ENCODE measurements at places on chromosomes 3 and 15.

DNA sequence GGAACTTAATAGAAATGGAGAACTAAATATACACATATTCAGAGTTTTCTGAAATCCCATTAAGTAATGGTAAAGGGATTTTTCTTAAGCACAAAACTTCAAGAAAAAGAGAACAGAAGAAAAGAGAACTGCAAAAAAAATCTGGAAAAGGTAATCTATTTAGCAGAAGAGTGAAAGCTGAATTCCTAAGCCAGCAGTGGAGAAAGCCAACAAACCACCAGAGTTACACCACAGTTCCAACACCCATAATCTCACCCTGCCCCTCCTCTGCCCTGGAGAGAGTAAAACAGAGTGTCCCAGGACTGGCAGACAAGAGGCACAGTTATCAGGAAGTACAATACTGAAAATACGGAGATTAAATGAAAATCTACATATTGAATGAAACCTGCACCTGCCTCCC, 29.4 kb downstream of the TP53BP1 start:
- no peak for DNase-seq

DNA sequence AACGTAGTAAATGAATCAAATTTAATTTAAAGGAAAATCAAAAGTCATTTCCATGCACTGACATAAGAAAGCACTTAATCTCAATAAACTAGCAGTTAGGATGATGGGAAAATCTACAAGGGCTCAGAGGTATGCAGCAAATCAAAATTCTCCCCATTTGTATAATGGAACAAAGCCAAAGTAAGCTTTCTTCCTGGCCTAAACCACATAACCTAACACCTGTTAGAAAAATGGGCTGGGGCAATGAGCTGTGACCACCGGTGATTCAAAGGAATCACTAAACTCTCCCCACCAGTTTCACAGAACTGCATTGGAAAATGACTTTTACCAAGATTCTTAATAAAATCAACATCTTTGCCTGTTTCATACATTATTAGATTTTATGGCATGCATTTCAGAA, 1024.3 kb downstream of the FHIT start:
- no peak for DNase-seq

GRCh38 chr3:52609316-52609815, 73.0 kb downstream of the UQCC5 start:
- DNase-seq = no peak

DNA sequence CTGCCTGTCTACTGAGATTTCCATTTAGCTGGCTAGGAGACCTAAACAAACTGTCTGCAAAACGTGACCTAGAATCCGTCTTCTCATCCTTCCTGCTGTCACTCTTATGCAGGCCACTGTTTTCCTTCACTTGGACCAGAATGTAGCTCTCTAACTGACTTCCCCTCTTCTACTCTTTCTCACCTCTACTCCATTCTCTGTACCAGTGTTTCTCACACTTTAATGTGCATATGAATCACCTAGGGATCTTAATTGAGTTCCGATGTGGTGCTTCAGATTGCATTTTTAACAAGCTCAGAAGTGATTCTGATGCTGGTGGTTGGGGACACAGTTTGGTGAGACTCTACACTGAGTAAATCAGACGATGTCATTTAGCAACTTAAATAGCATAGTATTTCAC, 1.6 kb upstream of the GBE1 start:
- DNase-seq = no peak

GRCh38 chr3:197953325-197953724, 3.3 kb downstream of the RPL35A start:
- no peak for DNase-seq

- DNase-seq = no peak
These were observed 193.1 kb downstream of the TNIK start for GRCh38 chr3:171267104-171267503.

GRCh38 chr15:93185796-93186195, 96.8 kb upstream of the RGMA start:
- no peak for DNase-seq

- no peak for DNase-seq
These were observed 274.9 kb upstream of the DNAJC19 start for GRCh38 chr3:181264486-181264885.

- no peak for DNase-seq
These were observed 10.0 kb upstream of the MBNL1 start for GRCh38 chr3:152258448-152259393.

DNA sequence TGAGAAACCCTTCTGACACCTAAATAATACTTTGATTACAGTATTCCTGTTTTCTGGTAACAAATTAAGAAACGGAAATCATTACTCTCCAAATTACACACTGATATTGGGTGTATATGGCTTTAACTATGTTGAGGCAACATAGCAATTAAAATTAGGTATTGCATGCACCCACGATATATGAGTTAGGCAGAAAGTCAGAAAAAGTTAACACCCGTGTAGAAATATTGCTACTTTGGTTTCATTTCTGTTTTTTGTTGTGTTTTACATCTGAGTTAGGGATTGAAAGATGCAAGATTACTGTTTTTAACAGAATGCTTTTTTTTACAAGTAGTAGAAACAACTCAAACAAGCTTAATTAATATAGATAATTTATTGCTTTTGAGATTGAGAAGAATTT, 327.8 kb downstream of the GBE1 start:
- DNase-seq = no peak

DNA sequence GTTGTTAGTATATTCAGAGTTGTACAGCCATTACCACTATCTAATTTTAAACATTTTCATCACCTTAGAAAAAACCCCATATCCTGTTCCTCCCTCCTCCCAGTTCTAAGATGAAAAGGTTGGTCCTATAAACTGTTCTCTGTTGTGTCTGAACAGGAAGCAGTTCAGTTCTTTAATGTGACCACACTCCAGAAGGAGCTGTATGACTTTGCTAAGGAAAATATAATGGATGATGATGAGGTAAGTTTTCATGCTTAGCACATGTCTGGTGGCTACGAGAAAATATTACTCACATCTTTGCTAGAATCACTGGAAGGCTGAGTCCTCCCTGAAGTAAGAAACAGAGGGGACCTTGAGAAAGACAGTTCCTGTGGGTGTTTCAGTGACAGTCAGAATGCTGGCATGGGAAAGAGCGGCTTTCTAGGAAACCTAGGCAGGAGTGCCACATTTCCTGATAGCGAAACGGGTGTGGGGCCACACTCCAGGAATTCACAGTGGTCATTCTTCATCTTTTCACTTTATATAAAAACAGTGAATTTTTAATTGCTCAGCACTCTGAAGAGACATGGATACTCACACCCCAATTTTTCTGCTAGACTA, 20.3 kb downstream of the CRTAP start:
- no peak for DNase-seq

DNA sequence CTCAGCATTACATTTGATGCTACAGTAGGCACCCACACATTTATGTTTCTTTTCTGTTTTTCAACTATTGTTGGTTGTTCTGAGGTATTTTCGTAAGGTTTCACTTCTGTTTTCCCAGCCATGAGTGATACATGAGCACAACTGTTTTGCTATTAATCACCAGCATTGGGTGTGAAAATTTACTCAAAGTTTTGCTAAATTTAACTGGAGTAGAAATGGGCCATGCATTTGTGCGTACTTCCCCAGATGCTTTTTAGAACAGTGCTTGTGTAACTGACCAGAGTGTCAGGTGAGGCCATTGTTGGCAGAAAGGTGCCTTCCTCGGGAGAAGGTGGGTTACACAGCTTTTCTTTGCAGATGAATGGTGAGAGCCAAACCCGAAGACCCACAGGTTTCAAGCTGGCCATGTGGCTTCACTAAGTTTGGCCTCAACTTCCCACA, 70.4 kb downstream of the ST6GAL1 start:
- DNase-seq = no peak

- DNase-seq = no peak
These were observed 86.0 kb downstream of the PLXNA1 start for GRCh38 chr3:127068871-127069270.

DNA sequence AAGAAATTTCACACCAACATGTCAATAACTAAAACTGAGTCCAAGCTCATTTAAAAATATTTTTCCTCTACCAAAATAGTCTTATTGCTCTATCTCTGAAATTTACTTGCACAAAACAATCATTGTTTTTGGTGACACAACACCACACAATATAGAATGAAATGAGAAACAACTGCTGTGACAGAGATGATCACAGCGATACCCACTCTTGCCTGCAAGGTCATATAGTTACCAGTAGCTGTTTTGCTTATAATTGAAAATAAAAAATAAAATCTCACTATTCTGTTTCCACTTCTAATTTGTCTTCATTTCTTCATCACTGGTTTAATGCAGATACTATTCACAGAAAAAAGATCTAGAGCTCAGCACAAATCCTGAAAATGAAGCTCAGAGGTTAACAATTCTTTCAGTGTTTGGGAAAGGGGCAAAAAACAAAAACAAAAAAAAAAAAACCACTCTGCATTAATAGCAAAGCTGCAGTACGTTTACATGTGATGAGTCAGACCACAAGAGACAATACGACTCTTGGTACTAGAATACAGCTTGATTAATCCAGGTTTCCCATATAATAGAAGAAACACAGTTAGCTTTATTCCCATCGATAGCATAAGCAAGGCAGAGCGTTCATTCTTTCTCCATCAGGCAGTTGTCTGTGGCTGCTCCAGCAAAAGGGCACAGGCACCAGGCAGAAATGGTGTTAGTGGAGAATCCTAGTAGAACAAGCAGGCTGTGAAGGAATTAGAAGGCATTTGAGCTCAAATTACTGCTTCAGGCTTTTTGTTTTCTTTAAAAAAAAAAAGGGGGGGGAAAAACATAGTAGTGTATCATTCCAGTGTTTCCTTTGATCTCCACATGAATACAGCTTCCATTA, 773 bp downstream of the ANKRD28 start:
- peak; percentile 32 for DNase-seq

DNA sequence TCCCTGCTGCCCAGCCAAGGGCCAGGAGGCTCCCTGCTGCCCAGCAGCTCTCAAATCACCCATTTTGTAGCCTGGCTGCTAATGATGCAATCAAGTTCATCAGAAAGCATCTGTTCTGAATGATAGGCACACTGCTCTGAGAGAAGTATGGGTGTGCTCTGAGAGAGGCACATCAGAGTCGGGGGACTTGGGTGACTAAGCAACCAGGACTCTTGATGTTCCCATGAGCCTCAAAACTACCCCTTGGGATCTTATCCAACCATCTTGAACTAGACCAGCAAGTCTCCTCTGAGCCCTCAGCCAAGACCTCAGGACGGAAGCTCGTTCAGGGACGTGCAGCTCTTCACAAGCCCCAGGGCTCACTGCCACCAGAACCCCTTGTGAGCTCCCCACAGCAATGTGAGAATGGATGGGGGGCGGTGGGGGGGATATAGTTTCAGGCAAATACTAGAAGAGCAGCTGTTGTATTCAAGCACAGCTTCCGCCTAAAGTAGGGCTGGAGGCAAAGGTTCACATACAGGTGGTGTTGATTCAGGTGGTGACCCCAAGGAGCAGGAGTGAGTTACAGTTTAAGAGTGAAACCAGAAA, 52.2 kb upstream of the HES1 start:
- DNase-seq = no peak

- DNase-seq = no peak
These were observed 13.8 kb upstream of the PPP4R2 start for GRCh38 chr3:72982609-72983366.

DNA sequence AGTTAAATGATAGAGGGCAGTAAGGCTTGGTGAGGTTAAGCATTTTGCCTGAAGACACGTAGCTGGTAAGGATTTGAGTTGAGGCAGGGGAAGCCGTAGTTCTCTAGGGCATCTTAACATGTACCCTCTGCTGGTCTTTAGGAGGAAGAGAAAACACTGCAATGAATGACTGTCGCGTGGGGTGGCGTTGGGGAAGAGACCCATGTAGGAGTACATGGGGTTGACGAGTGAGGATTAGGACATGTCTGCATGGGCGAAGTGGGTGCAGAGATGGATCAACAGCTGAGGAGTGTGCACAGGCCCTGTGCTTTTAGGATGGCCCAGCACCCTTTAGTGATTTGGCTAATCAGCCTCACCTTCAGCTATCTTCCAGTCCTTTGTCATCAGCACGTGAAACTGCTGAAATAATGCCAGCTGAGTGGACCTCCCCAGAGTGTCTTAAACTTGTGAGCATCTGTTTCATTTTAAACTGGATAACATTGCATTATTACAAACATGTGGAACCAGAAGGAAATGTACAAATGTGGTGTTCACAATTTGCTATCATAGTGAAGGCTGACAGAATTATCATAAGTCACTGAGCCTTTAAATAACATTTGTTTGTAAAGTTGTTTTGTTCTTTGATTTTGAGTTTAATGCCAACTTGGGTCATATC, 15.3 kb downstream of the P2RY14 start:
- DNase-seq = no peak

DNA sequence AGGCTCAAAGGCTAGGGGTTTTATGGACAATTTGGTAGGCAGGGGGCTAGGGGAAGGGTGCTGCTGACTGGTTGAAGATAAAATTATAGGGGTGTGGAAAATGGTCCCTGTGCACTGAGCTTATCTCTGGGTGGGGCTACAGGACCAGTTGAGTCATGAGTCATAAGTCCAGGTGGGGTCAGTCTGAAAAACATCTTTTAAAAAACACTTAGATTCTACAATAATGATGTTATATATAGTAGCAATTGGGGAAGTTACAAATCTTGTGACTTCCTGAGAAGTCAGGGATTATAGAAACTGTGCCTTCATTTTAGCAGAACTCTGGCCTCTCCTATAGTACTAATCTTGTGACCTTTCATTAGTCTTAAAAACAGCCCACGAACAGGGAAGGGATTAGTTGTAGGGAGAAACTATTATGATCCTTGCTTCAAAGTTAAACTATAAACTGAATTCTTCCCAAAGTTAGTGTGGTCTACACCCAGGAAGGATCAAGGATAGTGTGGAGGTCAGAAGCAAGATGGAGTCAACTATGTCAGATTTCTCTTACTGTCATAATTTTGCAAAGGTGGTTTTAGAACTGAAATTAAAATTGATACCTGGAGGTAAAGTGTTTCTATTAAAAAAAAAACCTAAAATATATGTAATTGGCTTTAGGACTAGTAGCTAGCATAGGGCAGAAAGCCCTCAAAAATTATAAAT, 130.1 kb downstream of the P2RY1 start:
- DNase-seq = no peak

GRCh38 chr3:127016043-127016343, 33.1 kb downstream of the PLXNA1 start:
- DNase-seq = no peak

GRCh38 chr3:42582474-42583070, 805 bp upstream of the SEC22C start:
- no peak for DNase-seq
